Stimulated activated CD8-positive, alpha-beta memory T cell treated with anti-CD3 and anti-CD28 coated beads, Interleukin-15, amount 100 ng/mL, for 48 hours (primary cell): ENCODE measurements at places on chromosomes 3 and 15.

GRCh38 chr15:67177752-67178151 is 76.7 kb downstream of the AAGAB start:
- no peak for DNase-seq

DNA sequence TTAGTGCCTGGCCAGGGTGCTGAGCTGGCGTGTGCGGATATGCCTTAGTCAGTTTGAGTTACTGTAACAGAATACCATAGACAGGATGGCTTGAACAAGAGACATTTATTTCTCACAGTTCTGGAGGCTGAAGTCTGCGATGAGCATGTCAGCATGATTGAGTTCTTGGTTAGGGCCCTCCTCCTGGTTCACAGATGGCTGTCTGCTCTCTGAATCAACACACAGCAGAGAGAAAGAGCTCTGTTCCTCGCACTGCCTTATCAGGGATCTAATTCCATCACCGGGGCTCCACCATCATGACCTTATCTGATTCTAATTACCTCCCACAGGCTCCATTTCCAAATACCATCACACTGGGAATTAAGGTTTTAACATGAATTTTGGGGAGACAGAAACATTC is 386.6 kb upstream of the DPH6 start:
- DNase-seq = no peak

- DNase-seq = no peak
Measured at GRCh38 chr15:96329403-96329981, 1.0 kb upstream of the NR2F2 start.

- no peak for DNase-seq
Measured at GRCh38 chr3:171390051-171390941, 69.9 kb downstream of the TNIK start.

DNA sequence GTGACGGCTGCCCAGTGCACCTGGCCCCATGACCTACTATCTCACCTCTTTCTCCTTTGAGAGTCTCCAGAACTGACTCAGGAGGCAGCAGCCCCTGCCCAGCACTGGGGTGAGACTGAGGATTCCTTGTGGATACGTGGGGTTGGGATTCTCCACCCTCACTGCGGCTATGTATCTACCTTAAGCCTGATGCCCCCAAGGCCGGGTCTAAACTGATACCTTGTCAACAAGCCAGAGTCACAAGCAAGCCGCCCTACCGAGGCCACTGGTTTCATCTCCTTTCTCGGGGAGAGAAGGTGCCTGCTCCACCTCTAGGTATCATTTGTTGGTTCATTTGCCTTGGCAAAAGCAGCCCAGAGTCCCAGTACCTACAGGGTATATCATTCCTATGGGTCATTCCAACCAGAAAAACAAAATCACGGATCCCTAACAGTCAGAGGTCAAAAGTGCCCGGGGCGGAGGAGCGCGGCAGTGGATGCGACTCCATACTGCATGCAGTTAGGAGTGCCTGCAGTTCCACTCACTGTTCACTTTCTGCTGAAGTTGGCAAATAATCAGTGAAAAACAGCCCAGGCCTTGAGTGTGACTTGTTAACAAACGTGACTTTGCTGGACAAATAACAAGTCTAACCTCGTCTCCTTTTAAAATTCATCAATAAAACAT is 47.5 kb downstream of the ABTB1 start:
- no peak for DNase-seq
